Ascending aorta (tissue), 2 donors: ENCODE measurements at places on chromosomes 5 and 9.
A peak's percentile ranks its signal among the peaks of the same experiment; 100 is the strongest.

DNA sequence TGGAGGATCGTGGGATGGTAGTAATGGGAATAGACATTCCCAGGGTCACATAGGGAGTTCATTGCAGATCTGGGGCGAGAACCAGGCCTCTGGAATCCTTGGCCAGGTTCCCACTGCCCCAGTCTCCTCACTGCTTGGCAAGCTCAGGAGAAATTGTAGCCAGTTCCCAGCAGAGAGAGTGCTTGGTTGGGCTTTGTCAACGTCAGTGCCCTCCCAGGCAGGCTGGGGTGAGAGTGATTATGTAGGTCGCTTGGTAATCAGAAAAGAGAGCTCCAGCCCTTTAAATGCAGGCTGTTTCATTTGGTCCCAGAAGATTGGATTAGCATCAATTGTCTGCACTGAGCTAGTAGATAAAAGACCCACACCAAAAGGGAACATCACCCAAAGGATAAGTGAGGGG is 51.8 kb upstream of the GALNT10 start:
- no peak overlapping the region for H3K27ac ChIP-seq
- no peaks in the 10 kb centered on the region for H3K36me3 ChIP-seq
- no peak for DNase-seq
- H3K4me3 ChIP-seq = no peak overlapping the region
- no peaks in the 10 kb centered on the region for H3K4me1 ChIP-seq
- H3K27me3 ChIP-seq = no peaks in the 10 kb centered on the region

- no peak overlapping the region for H3K4me3 ChIP-seq
- no peaks in the 10 kb centered on the region for H3K27me3 ChIP-seq
- DNase-seq = no peak
- H3K27ac ChIP-seq = no peak overlapping the region
These were observed 334.0 kb downstream of the ARRDC3 start for GRCh38 chr5:91049112-91049511.

GRCh38 chr5:122515709-122516431 is 203.8 kb downstream of the SNCAIP start:
- no peak overlapping the region for H3K27ac ChIP-seq
- H3K27me3 ChIP-seq = no peaks in the 10 kb centered on the region
- no peaks in the 10 kb centered on the region for H3K36me3 ChIP-seq

- no peak overlapping the region for H3K27ac ChIP-seq
- H3K4me3 ChIP-seq = no peak overlapping the region
- H3K4me1 ChIP-seq = no peaks in the 10 kb centered on the region
These were observed 85.8 kb downstream of the SLC44A1 start for GRCh38 chr9:105330201-105330600.

- no peak overlapping the region for H3K27ac ChIP-seq
- no peak for DNase-seq
- H3K27me3 ChIP-seq = no peaks in the 10 kb centered on the region
- H3K4me3 ChIP-seq = no peak overlapping the region
- no peaks in the 10 kb centered on the region for H3K4me1 ChIP-seq
- no peaks in the 10 kb centered on the region for H3K36me3 ChIP-seq
These were observed 220.5 kb downstream of the SLIT3 start for GRCh38 chr5:169080448-169080911.

DNA sequence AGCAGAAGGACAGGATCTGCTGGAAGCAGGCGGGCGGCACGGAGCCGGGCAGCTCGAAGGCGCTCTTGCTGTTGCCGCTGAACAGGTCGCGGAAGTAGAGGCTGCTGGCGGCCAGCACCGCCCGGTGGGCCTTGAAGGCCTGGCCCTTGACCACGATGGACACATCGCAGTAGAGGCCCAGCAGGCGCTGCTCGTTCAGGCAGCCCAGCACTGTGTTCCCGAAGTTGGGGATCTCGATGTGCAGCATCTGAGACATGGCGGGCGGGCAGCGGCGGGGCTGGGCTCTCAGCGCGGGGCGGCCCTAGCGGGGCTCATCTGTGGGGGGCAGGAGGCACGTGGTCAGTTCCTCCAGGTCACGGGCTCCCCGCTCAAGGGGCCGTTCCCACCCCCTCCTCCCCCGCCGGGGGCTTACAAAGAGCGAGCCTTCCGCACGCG is 44.8 kb downstream of the NACC2 start:
- no peak overlapping the region for H3K27ac ChIP-seq
- H3K36me3 ChIP-seq = peaks cover 47% of the 10 kb centered on the region
- H3K4me1 ChIP-seq = peaks cover 27% of the 10 kb centered on the region
- H3K4me3 ChIP-seq = peak overlapping the region; percentile 65
- no peaks in the 10 kb centered on the region for H3K27me3 ChIP-seq

DNA sequence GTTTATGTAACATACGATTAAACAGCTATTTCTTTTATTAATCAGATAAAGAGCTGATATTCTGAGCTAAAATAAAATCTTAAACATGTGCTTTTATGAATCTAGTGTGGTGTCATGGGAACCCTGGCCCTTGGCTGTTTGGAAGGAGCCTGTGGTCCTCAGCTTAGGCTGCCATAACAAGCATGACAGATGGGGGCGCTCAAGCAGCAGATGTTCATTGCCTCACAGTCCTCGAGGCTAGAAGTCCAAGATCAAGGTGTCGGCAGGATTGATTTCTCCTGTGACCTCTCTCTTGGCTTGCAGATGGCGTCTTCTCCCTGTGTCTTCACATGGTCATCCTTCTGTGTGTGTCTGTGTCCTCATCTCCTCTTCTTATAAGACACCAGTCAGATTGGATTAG is 448.2 kb downstream of the GADD45G start:
- H3K27me3 ChIP-seq = no peaks in the 10 kb centered on the region
- no peak overlapping the region for H3K4me3 ChIP-seq
- H3K36me3 ChIP-seq = no peaks in the 10 kb centered on the region
- no peaks in the 10 kb centered on the region for H3K4me1 ChIP-seq
- DNase-seq = no peak

GRCh38 chr5:72463449-72464052 is 43.7 kb downstream of the ZNF366 start:
- H3K27ac ChIP-seq = no peak overlapping the region
- no peaks in the 10 kb centered on the region for H3K27me3 ChIP-seq
- H3K4me1 ChIP-seq = peaks cover 4% of the 10 kb centered on the region

GRCh38 chr9:108978205-108978604 is 35.1 kb downstream of the CTNNAL1 start:
- no peak overlapping the region for H3K4me3 ChIP-seq
- no peaks in the 10 kb centered on the region for H3K27me3 ChIP-seq
- H3K36me3 ChIP-seq = peaks cover 34% of the 10 kb centered on the region
- no peak for DNase-seq
- H3K27ac ChIP-seq = no peak overlapping the region

- H3K36me3 ChIP-seq = no peaks in the 10 kb centered on the region
- DNase-seq = no peak
- peak overlapping the region; percentile 57 for H3K27ac ChIP-seq
- H3K27me3 ChIP-seq = no peaks in the 10 kb centered on the region
These were observed 28.8 kb upstream of the TNFAIP8 start for GRCh38 chr5:119327018-119327417.

DNA sequence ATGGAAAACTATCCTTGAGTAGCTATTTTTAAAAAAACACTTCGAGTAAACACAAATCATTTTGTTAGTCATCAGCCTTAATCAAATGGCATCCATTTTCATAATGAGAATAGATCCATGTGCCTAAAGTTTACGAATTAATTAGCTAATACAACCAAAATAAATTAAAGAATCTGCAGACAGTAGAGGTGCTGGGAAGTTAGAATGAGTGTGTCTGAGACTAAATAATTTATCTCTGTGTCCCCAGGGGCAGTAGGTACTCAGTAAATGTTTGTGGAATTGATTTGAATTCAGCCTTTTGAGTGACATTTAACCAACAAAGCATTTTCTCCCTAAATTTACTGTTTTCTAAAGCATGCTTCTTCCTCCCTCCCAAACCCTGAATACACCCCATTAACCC is 18.6 kb downstream of the TNFSF15 start:
- DNase-seq = no peak
- no peaks in the 10 kb centered on the region for H3K4me1 ChIP-seq
- no peaks in the 10 kb centered on the region for H3K27me3 ChIP-seq
- H3K27ac ChIP-seq = no peak overlapping the region
- no peak overlapping the region for H3K4me3 ChIP-seq

DNA sequence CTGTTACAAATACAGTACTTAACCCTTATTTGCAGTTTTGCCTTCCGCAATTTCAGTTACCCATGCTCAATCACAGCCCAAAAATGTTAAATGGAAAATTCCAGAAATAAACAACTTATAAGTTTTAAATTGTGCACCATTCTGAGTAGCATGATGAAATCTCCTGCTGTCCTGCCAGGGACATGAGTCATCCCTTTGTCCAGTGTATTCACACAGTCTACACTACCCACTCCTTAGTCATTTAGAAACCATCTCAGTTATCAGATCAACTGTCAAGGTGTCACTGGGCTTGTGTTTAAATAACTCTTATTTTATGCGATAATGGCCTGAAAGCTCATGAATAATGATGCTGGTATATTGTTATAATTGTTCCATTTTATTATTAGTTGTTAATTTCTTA is 95.8 kb downstream of the PLCXD3 start:
- no peak overlapping the region for H3K27ac ChIP-seq
- no peaks in the 10 kb centered on the region for H3K36me3 ChIP-seq
- no peak overlapping the region for H3K4me3 ChIP-seq
- no peaks in the 10 kb centered on the region for H3K27me3 ChIP-seq
